ENCODE measurements at places on chromosomes 3 and 15.

DNA sequence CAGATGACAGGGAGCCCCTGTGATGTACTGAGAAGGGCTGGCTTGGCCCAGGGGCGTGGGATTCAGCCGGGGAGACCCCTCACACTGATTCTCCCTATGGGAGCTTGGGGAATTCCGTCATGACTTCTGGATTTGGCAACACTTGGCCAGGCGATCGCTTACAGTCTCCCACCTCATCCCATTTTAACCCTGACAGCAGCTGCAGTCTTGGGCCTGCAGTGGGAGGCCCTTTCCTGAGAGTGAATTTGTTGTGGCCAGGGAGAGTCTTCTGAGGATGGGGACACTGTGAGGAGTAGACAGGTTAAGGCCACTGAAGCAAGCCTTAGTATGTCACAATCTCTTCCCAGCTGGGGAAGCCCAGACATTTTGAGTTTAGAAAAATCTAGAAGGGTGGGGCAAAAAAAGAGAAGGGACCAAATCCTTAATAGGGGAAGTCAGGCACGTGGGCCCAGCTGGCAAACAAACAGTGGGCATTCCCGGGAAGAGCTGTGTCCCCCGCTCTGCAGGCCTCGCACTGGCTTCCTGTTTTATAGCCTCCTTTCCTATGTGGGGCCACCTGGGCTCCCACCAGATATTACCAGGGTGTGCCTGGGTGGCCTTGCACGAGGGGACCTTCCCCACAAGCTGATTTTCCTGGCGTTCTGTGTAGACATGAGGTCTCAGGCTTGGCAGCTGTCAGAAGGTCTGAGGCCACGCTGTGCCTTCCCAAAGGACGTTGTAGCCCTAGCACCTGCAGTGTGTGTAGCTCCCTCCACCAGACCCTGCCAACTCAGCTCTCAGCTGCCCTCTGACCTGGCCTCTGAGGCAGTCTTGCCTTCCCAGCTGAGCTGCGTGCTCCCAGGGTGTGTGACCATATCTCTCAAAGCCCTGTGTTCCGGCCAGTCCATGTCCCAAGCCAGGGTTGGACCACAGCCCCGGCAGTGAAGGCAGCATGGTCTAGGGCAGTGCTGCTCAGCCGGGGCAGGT lies 64.5 kb downstream of the FEM1B start:
- DNase-seq: no peak

DNA sequence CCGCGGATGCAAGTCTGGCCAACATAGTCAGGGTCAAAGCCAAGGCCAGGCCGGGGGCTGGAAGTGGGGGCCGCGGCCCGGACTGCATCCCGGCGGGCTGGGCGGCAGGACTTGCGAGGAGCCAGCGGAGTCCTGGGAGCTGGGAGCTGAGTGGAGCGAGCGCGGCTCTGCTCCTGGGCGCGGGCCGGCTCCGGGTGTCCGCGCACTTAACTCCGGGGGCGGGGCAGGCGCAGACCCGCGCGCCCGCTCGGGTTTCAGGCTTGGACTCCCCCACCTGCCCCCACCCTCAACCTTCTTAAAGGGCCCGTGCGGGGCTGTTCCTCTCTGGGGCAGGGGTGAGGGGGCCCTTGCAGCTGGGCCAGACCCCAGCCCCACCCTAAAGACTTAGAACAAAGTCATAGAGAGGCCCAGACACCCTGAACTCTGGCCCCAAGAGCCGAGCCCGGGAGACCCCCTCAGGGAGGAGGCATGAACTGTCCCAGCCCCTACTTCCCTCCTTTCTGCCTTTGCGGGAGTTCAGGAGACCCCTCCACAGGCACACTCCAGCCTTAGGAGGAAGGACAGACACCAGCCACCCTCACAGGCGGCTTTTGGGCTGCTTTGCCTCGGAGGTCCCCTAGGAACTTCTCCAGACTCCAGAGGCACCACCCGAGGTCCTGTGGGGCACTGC lies at the start of gene CSPG4:
CSPG4 (minus strand) TSS at position 181 of the 670 bp plus-strand sequence; CDS start at position 88, 93 bp downstream.
- DNase-seq: no peak

GRCh38 chr15:90553248-90553745 lies 23.6 kb downstream of the CRTC3 start:
- DNase-seq: no peak

DNA sequence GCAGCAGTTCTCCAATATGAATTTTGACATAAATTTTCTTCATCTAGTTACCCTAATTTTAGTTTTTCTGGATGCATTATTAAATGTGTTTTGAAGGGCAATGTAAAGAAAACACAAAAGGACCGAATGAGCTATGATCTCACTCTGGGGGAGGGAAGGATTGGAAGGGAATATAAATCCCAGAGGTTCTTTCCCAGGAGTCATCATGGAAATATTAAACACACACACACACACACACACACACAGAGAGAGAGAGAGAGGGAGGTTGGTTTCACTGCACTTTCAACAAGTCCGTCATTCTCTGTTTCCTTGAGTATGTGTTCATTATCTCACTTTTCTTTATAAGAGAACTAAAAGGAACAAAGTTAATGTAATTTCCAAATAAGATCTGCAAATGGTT lies 70.7 kb upstream of the DCBLD2 start:
- no peak for DNase-seq

DNA sequence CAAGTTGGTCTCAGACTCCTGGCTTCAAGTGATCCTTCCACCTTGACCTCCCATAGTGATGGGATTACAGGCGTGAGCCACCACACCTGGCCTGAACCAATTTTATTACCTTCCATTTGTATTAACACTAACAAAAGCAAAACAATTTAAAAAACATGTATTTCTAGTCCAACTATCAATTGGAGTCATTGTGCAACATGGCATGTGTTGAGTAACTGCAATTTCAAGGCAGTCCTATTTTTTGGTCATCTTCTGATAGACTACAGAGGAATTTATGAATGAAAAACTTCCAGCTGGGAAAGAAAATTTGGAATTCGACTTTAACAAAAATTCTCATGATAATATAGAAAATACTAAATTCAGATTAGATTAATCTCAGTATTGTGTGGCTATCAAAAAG lies 16.8 kb downstream of the SPTSSB start:
- no peak for DNase-seq

DNA sequence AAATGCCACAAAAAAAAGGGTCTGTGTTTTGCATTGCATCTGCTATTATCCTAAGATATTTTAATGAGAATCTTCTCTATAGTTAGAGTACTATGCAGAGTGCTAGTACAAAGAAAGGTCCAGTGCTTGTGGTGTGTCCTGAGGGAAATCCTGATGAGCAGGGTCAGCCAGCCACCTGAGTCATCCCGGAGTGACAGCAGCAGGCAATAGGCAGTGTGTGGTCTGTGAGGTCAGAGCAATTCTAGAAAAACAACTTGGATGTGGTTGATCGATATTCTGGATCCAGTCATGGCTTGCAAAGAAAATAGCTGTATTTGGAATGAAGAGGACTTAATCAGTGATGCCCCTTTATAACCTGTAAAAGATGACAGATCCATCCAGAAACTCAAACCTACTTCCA lies 119.2 kb downstream of the CTNNB1 start:
- DNase-seq: no peak

- no peak for DNase-seq
These were observed 19.2 kb downstream of the PXK start for GRCh38 chr3:58351920-58352319.
